Activated CD4-positive, alpha-beta T cell treated with anti-CD3 and anti-CD28 coated beads, Interleukin-2, amount 50 U/mL, for 48 hours (primary cell): ENCODE measurements at places on chromosomes 3 and 15.

GRCh38 chr15:47817969-47818548 is 100.8 kb downstream of the SEMA6D start:
- DNase-seq, result no peak

DNA sequence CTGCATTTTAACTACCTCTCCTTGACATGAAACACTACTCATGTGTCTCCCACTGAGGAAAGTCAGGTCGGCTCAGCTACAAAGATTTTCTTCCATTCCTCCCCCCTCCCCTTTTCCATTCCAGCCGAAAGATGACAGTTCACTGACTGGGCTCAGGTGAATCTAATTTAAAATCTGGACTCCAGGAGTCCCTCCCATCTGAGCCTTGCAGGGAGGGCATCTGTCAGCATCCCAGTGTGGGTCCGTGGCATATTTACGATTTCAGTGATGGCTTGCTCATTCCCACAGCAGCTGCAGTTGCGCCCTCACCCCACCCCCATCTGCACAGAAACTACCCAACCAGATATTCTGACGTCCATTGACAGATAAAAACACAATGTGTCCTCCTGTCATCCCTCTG is 153.7 kb upstream of the ARRDC4 start:
- DNase-seq, result no peak

GRCh38 chr3:102536456-102536855 is 101.6 kb downstream of the ZPLD1 start:
- DNase-seq, result no peak

DNA sequence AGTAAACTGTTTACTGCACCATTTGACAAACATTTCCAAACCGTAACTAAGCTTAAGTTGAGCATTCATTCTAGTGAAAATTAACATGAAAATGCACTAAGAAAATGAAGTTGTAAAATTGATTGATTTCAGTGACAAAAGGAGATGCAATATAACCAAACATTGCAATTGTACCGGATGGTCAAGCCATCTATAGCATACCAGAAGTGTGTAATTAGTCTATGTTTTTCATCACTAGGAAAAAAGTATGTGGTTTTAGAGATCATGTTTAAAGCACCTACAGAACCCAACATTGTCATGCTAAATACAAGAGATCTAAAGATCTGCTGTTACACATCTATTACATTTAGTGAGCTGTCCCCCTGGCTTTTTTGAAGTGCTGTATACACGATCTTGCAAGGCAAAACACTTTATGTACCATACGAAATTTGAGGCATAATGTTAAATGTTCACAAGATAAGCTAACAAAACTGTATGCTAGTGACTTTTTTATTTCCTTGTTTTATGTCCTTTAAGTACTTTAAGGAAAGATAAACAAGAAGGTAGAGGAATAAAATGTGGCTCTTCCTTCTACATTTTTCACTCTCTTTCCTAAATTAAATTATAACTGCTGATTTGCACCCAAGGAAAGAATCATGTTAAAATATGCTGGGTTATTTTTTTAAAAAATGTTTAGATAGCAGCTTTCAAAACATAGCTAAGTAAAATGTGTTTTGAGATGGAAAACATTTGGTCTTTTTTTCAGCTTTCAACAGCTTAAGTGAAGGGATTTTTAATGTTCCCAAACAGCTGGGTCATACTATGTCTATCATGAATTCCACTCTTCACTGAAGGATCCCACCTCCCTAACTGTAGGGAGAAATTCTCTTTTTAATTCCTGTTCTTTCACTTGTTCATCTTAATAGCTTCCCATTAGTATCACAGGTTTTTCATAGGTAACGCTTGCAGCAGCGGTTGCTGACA is 498.0 kb downstream of the MECOM start:
- DNase-seq, result no peak

DNA sequence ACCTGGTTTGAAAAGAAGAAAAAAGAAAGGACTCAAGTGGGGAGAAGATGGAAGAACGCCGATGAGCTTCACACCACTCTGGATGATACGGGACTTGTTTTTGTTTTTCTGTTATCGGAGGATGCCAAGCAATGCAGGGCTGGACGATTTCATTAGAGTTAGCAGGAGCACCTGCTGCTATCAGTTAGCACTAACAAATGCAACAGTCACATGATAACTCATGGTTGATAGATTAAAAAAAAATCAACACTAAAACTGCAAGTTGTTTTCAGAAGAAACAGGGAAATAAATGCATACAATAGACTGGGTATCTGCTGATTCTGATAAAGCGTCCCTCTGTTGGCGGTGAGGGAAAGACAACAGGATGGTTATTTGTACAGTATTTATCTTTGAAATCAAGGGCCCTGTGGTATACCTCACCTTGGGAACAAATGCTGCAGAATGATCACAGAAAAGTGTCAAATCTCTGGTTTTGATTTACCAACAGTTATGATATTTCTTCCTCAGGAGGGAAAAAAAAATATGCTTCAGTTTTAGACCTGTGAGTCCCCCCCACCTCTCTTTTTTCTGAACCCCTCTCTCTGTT is 575.1 kb downstream of the FOXP1 start:
- DNase-seq, result no peak

DNA sequence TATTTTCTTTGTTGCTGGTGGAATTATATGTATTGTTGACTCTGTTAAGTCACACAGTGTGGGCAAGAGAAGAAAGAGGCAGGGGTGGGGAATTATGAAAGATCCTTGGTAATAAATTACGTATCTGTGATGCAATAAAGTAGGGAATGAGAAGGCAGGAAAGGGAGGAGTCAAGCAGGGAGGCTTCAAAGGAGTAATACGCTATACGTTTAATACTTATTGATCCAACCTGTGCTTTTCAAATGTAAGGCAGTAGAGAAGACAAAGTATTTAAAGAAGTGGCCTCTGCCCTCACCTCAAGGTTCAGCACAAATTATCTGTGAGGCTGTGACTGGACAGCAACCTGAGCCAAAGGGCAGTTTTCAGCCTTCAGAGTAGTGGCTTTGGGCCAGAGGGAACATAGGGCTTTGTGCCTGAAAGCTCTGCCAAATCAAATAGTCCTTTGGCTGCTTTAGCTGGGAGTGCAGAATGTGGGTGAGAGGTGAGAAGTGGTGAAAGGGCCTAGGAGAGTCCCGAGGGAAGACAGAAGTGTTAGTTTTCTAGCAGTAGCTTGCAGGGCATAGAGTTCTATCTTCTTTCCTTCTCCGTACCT is 1.2 kb upstream of the PLIN1 start:
- DNase-seq, result no peak

DNA sequence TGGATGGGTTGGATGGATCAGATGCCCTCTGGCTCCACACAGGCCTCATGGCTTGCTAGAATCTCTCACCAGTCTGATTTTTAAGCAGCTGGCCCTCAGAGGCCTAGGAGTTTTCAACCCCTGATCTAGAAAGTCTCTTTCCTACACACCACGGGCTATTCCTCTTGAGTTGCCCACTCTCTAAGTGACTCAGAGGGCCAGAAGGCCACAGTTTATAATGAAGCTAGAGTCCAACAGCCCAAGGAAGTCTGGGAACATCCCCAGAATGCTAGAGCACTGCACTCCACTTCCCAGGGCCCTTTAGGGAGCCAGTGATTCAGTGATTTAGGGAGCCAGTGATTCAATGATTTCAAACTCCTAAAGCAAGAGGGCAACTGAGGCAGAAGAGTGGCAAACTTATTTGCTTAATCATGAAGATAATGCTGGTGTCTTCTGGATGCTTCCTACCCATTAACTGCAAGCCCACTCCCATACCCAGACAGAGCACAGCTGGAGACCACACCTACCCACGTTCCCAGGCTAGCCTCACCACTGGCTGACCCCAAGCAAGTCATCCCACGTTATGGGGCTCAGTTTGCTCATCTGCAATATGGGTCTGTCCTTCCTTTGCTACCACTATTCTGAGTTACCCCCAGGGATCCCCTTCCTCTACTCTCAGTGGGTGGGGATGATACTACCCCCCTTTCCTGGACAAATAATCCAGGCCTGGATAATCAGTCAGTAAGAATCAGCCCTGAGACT is 36.7 kb downstream of the ABTB1 start:
- DNase-seq, result no peak

GRCh38 chr3:39208463-39209055 is 16.2 kb upstream of the XIRP1 start:
- DNase-seq, result peak; percentile 32

DNA sequence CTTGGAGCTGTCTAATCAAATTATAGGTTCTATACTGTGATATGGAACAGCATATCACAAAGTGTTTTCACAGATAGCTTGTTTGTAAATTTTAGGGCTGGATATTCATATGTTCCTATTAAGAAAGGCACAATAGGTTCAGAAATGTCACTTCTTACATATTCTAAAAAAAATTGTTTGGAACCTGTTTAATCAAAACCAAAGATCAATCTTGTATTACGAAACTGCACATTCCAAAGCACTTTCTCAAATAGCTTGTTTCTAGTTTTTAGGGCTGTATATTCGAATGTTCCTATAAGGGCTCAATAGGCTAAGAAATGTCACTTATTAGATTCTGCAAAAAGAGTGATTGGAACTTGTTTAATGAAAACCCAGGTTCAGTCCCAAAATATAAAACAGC is 67.4 kb upstream of the OSBPL11 start:
- no peak for DNase-seq

- no peak for DNase-seq
These were observed 2.0 kb upstream of the SLC26A6 start for GRCh38 chr3:48637305-48637704.

- DNase-seq, result no peak
These were observed 405.7 kb downstream of the LSAMP start for GRCh38 chr3:116039651-116039985.

GRCh38 chr15:90142216-90143165 is 40.2 kb upstream of the IDH2 start:
- DNase-seq, result peak; percentile 29

- DNase-seq, result no peak
These were observed 363.3 kb downstream of the ULK4 start for GRCh38 chr3:41598402-41599126.

GRCh38 chr15:70025413-70026296 is 72.1 kb downstream of the TLE3 start:
- no peak for DNase-seq

DNA sequence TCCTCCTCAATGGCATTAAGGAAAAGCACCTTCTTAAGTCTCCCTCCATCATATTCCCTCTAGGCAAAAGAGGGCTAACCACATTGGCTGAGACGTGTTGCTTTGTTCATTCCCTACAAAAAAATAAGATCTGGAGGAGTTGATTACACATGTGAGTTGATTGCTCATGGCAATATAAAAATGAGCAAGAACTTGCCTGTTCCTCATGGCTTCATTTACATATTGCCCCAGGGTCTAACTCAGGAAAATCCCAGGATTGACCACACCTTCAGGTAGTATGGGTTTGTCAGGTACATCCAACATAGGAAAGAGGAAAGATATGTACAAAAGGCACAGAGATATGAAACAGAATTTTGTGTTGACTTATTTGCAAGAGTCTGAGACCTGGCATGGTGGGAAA is 35.5 kb downstream of the NFKBIZ start:
- DNase-seq, result no peak

- DNase-seq, result no peak
These were observed 69.6 kb upstream of the STRIT1 start for GRCh38 chr3:155362808-155363689.

DNA sequence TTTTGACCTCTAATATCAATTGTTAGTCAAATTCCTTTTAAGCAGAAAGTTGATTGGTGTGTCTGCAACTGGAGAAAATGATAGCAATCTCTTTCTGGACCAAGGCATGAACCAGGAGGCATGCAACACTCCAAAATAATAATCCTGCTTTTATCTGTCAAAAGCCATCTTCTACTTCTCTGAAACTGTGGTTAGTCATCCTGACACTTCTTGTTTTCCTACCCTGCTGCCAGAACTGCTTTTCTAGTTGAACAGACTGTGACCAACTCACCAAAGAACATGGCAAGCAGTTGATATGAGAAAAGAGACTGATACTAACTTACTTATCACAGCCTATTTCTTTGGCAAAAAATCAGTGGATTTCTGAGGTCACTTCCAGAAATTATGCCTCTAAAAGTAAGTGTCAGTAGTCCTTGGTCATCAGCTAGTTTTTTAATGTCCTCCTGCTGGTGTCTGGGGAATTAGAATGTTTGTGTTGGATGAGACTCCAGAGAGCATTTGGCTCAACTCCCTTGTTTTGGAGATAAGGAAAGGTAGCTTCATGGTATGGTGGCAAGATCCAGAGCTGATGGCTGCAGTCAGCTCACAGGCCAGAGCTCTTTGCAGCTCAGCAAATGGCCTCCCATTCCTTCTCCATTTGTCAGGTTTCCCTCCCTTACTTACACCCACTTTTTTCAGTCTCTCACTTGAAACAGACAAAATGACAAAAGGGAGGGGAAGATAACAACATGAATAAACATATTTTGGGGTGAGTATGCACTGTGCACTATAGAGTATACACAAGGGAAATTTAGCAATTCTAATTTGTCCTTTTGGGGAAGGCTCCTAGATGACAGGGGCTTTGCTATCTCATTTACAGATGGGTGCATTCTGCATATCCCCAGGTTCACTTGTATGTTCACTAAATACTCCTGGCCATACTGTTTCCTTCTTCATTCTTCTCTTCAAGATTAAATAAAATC is 7.0 kb downstream of the CRYGS start:
- DNase-seq, result no peak

DNA sequence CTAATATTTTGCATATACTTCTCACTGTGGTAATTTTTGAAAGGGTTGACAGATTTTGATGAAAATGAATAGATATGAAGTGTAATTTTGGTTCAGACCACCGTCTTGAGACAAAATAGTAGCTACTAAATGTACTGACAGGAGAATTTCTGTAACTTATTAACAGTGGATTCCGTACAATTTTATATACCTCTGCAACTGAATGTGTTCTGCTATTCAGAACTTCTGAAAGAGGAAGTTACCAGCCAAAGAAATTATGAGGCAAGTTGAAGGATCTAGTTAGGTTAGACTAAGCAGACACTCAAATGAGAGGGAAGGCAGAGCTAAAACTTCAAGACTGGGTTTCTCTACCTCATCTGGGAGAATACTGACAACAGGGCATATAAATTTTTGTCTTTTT is 29.4 kb downstream of the GAP43 start:
- DNase-seq, result no peak

- no peak for DNase-seq
These were observed 66.1 kb upstream of the DLG1 start for GRCh38 chr3:197364410-197365071.

DNA sequence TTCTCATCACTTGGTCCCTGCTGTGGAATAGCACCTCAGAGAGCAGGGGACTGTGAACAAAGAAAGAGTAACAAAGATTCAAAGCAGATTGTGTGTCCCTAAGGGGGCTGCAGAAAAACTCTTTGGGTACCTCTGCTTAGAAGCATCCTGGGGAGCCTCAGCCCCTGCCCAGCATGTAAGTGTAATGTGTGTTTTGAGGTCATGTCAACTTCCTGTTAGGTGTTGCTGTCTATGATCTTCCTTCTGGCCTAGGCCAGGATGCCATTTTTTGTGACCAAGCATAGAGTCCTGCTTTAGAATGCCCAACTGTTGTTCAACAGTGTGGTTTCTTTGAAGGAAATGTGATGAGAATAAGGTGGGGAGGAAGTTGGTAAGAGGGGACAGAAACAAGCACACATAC is 77.1 kb upstream of the BCL6 start:
- no peak for DNase-seq

GRCh38 chr15:85154061-85154460 is 172.4 kb downstream of the PDE8A start:
- no peak for DNase-seq

- DNase-seq, result no peak
These were observed 4.9 kb downstream of the ABHD17C start for GRCh38 chr15:80699981-80700380.
